Stimulated activated CD4-positive, alpha-beta T cell treated with anti-CD3 and anti-CD28 coated beads, Interleukin-4, amount 100 ng/mL, for 24 hours (primary cell): ENCODE measurements at places on chromosomes 1 and 21.

GRCh38 chr1:25003457-25004190 is 73.5 kb upstream of the RUNX3 start:
- DNase-seq: no peak

- peak; percentile 25 for DNase-seq
These were observed 457 bp downstream of the SRM start for GRCh38 chr1:11059155-11059967.

- DNase-seq: no peak
These were observed 14.2 kb upstream of the NIBAN1 start for GRCh38 chr1:184988506-184988905.

GRCh38 chr1:227845519-227845918 is 30.0 kb downstream of the PRSS38 start:
- no peak for DNase-seq

- peak; percentile 54 for DNase-seq
These were observed 11.9 kb upstream of the EDN2 start for GRCh38 chr1:41496080-41497055.

DNA sequence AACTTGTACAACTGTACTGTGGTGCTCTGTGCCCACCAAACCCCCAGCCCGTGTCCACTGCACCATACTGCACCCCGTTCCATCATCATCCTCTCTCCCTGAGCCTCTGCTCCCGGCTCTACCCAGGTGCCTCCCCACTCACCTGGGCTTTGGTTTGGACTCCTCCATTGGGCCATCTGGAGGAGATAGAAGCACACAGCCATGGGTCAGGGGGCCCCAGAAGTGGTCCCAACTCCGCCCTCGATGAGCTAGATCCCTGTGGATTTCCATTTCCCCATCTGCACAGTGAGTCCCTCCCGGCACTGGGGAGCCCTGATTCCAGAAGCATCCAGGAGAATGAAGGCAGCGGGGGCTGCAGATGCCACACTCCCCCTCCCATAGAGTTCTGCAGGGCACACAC is 10.8 kb downstream of the TNNT2 start:
- no peak for DNase-seq

DNA sequence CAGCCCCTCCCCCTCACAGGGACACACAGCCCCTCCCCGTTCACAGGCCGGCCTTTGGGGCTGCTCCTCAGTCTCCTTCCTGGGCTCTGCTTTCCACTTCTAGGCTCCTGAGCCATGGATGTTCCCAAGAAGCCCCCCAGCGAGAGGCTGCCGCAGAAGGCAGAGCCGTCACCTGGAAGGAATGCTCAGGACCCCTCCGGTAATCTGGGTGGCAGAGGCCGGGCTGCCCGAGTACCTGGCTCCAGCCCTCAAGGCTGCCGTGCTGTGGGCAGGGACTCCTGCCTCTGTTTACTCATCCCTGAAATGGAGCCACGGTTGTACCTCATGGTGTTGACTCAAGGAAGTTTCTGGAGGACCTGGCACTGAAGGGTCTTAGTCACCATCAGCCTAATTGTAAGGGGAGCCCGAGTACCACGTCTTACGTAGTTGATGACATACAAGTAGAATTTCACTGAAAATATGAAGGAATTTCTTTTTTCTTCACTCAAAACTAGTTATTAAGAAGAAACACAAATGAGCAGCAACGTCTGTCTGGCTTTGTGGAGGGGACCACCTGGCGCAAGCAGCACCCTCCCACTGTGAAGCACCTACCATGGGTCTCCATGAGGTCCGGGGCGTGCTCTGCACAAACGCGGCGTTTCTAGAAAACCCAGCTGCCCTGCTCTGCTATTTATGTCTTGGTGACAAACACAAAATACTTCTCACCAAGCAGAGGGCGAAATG is 33.7 kb downstream of the PRDM15 start:
- DNase-seq: no peak

GRCh38 chr21:41054018-41054578 is 113.9 kb upstream of the BACE2 start:
- DNase-seq: no peak

DNA sequence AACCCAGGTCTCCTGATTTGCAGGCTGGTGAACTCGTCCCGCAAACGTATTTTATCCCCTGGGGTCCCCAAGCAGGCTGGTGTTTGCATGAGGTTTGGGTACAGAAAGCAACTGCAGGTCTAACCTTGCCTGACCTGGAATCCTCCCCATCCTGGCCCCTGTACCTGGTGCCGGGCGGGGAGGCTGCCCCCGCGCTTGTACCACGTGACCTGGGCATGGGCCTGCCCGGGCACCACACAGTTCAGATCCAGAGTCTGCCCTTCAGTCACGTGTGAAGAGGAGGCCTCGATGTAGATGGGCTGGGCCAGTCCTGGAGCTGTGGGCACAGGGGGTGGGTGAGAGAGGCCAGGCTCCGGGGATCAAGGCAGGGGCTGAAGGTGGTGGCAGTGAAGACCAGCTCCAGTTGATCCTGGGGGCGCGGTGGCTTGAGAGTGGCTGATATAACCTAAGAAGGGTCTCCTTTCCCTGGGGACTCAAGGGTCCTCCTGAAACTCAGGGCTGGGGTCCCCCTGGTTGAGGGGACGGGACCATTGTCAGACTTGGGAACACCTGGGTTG is 30.6 kb downstream of the LDLRAD2 start:
- DNase-seq: no peak

- DNase-seq: no peak
These were observed 140.4 kb downstream of the COP1 start for GRCh38 chr1:176066709-176067108.

DNA sequence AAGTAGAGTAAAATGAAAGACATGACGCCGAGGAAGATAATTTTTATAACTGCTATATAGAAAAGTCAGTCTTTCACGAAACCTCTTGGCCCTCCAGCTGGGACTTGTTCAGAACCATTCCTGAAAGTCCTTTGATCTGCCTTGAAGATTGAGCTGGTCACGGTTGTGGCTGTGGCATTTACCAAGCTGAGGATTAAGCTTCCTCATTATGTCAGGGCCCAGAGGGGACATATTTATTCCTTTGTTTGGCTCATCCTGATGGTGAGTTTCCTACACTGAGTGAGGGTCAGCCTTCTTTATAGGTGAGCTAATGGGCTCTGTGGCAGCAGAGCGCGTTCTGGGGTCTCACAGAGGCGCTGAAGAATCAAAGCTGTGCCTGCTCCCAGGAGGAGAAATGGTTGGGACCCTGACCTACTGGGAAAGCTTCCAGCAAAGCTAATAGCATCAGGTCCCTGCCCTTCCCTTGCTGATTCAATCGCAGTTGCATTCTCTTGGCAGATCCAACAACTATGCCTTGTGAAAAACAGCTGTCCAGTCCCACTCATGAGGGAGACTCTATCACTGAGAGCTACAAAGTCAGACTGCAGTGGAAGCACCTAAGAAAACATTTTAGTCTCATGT is 43.2 kb upstream of the PBX1 start:
- no peak for DNase-seq

DNA sequence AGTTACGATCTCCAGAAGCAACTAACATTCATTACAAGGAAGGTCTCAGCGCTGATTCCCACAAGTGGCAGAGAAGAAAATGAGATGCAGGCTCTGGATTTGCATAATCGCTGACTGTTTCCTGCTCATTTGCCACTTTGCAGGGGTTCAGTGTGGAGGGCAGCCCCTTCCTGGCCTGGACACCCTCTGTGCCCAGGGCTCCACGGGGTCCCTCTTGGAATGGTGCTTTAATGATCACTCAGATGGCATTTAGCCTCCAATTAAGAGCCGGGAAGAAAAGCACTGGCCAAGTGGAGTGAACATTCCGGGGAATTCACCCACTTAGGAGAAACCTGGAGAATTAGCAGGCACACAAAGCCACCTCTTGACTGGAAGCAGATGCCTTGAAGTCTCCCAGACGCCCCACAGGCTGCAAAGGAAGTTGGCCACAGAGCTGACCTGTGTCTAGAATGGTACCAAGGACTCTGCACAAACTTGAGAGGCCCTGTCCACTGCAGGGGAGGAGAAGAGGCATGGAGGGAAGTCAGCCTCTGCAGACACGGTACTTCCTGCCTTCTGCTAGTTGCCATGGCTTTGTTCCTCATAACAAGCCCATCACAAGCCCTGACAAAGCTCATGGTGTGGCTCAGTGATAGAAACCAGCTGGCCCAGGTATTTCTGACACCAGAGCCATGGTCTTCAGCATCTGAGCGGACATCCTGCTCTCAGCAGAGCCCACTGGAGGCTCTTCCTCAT is 157.2 kb downstream of the KAZN start:
- DNase-seq: no peak

GRCh38 chr1:192539297-192540092 is 36.1 kb upstream of the RGS1 start:
- no peak for DNase-seq

- DNase-seq: no peak
These were observed 5.0 kb upstream of the HTR1D start for GRCh38 chr1:23222331-23222730.

DNA sequence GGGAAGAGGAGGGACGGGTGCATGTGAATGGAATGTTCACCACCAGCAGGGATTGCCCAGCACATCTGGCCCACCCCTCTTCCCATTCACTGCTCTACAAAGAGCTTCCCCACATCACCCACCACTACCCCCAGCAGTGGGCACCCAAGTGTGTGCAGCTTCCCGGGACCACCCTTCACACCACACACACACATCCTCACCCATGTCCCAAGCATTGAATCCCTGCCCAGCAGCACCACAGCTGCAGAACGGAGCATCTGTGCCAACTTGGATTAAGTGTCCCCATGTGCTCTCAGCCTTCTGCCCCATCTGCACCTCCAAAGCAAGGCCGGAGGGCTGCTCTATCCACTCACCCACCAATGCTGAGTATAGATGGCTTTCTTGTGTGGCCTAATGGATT is 141.4 kb downstream of the PSMG1 start:
- DNase-seq: no peak

DNA sequence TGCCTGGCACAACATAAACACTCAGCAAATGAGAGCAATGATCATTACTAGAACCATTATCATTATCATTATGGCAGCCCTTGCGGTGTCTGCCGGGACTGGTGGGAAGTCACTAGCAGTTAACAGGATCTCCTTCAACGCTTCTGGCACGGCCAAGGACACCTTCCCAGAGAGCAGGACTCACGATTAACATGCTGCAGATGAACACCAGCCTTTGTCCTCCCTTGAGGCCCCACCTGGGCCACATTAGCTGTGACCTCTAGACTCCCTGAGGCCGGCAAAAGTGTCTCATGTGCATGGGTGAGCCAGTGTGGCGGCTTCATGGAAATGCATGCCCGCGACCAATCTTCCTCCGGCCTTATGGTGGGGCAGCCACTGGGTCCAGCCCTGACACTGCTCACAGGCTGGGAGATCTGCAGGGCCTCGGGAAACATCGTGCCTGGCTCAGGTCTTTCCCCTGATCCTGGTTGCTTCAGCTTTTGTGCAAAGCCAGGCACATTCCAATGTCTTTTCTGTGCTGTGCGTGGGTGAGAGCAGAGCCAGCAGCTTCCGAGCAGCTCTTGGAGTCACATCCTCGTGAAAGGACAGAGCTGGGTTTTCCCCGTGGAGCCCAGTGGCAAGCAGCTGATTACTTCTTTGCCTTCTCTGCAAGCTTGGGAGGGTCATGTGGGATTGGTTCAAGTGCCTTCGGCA is 107.3 kb downstream of the HMGB4 start:
- DNase-seq: no peak

- no peak for DNase-seq
These were observed 114.6 kb upstream of the IFFO2 start for GRCh38 chr1:19070891-19071621.

DNA sequence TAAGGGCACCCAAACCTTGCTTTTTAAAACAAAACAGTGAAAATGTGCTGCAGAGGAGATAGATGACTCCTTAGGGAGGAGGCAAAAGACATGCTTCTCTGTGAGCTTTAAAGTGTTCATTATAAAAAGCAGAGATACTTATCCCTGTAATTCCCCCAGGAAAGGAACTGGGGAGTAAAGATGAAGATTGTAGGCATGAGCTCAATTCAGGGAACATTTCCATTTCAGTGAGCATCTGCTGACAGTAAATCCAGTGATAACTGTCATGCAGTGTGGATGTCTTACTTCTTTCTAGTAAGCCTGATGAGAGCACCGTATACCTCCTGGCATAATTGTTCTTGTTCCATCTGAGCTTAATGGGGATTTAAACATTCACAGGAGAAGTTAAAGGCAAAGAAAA is 1296.5 kb downstream of the MRPL39 start:
- DNase-seq: no peak

DNA sequence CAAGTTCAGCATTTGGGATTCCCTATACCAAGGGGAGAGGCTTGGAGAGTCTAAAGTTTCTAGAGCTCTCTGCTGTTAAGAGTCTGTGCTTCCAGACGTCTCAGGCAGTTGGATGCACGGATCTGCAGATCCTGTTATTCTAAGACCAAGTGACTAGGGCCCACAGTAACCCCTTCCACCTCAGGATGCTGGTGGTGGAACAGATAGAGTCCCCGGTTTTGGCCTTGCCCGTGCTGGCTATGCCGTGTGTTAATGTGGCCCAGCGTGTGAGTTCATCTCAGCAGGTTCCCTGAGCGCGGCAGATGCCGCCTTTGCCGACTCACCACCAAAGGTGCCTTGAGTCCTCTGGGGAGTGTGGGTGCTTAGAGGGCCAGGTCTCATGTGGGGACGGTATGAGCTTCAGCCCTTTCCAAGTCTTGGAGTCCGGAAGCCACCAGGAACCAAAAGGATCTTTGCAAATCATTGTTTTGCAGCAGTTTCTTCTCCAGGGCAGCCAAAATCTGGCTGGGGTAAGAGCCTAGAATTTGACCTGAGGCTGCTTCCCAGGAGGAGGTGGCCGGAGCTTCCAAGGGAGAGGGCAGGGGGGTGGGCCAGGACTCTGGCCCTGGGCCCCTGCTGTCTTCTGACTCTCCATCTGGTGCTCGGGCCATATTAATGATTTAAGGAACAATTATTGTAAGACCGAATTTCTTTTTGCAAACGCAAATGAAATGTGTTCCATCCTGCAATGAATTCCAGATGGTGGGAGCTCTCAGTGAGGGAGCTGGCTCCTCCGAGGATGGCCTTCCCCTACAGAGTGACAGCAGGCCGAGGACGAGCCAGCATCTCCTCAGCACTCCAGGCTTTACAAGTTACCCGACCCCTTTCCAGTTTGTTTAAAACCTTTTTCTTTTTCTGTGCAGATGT is 205.7 kb downstream of the FOXD2 start:
- DNase-seq: no peak

- DNase-seq: no peak
These were observed 8.2 kb downstream of the VANGL1 start for GRCh38 chr1:115649964-115650363.

- DNase-seq: no peak
These were observed 6.7 kb downstream of the AZIN2 start for GRCh38 chr1:33087677-33088076.

- DNase-seq: no peak
These were observed 48.4 kb downstream of the CCN1 start for GRCh38 chr1:85628791-85629531.

GRCh38 chr1:168442931-168443330 is 100.9 kb downstream of the XCL2 start:
- DNase-seq: no peak
